Uterus (tissue), 4 donors: ENCODE measurements at places on chromosomes 1 and 21. TPM values are rescaled to one million over a fixed set of nuclear protein-coding genes. Genes with fewer than 3 reads are reported as not detected.

DNM3 gene
- total RNA-seq, result 49.2 TPM

OPRD1 gene
- total RNA-seq, result not detected

ANKRD34A gene
- total RNA-seq, result 0.26 TPM

GBP7 gene
- total RNA-seq, result not detected

LCE1F gene
- not detected for total RNA-seq

DNA sequence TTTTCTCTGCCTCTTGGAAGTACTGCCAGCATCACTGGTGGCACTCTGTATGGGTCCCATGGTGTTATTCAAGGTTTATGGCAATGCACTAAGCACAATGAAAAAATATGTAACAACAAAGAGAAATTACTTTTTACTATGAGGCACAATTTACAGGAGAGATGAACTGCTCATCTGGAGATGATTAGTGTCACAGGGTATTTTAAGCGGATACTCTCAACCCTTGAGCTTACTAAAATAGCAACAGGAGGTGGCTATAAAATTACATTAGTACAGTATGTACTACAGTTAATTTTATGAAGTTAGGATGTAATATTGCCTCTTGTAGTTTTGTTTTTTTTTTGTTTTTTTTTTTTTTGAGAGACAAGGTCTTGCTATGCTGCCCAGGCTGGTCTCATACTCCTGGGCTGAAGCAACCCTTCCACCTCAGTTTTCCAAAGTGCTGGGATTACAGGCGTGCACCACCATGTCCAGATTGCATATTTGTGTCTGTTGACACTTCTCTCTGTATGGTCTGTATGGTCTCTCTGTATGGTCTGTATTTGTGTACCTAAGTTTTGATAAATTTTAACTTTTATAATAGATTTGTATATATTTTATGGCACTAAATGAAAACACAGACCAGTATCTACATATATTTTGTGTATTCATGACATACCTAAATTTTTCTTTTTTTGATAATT, 175.6 kb upstream of the HP1BP3 start:
- H3K36me3 ChIP-seq, result no peaks in the 10 kb centered on the region
- no peaks in the 10 kb centered on the region for H3K4me1 ChIP-seq
- no peak overlapping the region for H3K27ac ChIP-seq

DNA sequence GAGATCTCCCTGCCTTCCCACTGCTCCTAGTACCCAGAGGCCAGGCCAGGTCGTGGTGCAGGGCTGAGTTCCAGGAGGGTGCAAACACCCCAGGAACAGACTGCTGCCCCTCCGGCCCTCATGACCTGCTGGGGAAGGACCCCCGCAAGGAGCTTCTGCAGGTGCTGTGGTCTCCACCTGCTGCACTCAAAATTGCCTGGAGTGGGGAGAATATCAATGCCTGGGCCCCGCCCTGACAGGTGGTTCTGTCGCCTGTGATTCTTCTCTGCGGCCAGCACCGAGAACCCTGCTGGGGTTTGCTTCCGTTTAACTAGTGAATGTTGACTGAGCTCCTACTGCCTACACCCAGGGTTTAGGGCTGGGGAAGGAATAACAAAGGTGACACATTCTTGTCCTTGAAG, 2.1 kb upstream of the TFF3 start:
- no peak overlapping the region for H3K27ac ChIP-seq
- no peaks in the 10 kb centered on the region for H3K27me3 ChIP-seq
- H3K4me1 ChIP-seq, result no peaks in the 10 kb centered on the region
- DNase-seq, result no peak
- no peak overlapping the region for H3K4me3 ChIP-seq

GRCh38 chr1:42783092-42783491, 1.7 kb upstream of the TMEM269 start:
- H3K27ac ChIP-seq, result no peak overlapping the region
- no peak overlapping the region for H3K4me3 ChIP-seq
- H3K36me3 ChIP-seq, result no peaks in the 10 kb centered on the region
- H3K4me1 ChIP-seq, result no peaks in the 10 kb centered on the region
- no peak for DNase-seq
- H3K27me3 ChIP-seq, result no peaks in the 10 kb centered on the region

- H3K36me3 ChIP-seq, result no peaks in the 10 kb centered on the region
- H3K27ac ChIP-seq, result no peak overlapping the region
- no peaks in the 10 kb centered on the region for H3K27me3 ChIP-seq
- no peak for DNase-seq
These were observed 178.2 kb upstream of the CAMK1G start for GRCh38 chr1:209405183-209405814.

DNA sequence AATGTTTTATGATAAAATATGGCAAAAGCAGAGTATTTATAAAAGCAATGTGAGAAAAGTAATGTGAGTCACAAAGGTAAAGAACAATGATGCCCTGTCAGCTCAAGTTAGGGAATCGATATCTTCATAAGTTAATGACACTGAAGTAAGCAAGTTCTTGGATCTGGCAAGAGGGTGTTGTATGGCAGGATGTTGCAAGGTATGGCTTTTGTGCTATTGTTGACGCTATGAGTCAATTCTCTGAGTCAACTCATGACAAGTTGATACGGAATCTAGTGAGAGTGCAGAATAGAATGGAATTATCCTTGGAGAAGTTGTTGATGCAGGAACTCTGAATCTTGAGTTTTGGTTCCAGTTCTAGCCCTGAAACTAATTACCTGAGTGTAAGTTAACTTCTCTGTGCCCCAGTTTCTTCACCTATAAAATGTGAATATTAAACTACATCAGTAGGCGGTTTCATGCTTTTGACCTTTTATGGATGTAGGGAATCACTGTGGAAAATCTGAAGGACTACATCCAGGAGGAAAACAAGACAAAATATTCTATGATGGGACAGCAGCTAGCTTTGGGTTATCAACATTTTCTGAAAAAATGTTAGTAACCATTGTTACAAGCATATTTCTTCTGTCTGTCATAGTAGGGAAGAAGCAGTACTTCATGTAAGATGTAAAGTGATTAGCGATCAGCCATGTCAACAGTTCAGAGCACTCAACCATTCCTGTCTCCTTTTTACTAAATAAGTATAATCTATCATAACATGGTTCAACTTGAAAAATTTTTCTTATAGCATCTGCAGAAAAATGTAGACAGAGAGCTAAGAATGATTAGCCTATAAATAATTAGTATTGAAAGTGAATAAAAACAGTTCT, 96.9 kb downstream of the ATP6V1G3 start:
- DNase-seq, result no peak
- H3K36me3 ChIP-seq, result no peaks in the 10 kb centered on the region
- no peaks in the 10 kb centered on the region for H3K27me3 ChIP-seq
- no peak overlapping the region for H3K4me3 ChIP-seq
- no peaks in the 10 kb centered on the region for H3K4me1 ChIP-seq
- H3K27ac ChIP-seq, result no peak overlapping the region

GRCh38 chr1:167221738-167222610, 1.3 kb downstream of the POU2F1 start:
- H3K27me3 ChIP-seq, result no peaks in the 10 kb centered on the region
- no peaks in the 10 kb centered on the region for H3K4me1 ChIP-seq
- H3K27ac ChIP-seq, result peak overlapping the region; percentile 93

- DNase-seq, result no peak
- H3K4me1 ChIP-seq, result peaks cover under 1% of the 10 kb centered on the region
- no peaks in the 10 kb centered on the region for H3K27me3 ChIP-seq
- H3K27ac ChIP-seq, result no peak overlapping the region
- H3K36me3 ChIP-seq, result no peaks in the 10 kb centered on the region
- H3K4me3 ChIP-seq, result no peak overlapping the region
These were observed 34.9 kb downstream of the DNAJC11 start for GRCh38 chr1:6666696-6667095.

DNA sequence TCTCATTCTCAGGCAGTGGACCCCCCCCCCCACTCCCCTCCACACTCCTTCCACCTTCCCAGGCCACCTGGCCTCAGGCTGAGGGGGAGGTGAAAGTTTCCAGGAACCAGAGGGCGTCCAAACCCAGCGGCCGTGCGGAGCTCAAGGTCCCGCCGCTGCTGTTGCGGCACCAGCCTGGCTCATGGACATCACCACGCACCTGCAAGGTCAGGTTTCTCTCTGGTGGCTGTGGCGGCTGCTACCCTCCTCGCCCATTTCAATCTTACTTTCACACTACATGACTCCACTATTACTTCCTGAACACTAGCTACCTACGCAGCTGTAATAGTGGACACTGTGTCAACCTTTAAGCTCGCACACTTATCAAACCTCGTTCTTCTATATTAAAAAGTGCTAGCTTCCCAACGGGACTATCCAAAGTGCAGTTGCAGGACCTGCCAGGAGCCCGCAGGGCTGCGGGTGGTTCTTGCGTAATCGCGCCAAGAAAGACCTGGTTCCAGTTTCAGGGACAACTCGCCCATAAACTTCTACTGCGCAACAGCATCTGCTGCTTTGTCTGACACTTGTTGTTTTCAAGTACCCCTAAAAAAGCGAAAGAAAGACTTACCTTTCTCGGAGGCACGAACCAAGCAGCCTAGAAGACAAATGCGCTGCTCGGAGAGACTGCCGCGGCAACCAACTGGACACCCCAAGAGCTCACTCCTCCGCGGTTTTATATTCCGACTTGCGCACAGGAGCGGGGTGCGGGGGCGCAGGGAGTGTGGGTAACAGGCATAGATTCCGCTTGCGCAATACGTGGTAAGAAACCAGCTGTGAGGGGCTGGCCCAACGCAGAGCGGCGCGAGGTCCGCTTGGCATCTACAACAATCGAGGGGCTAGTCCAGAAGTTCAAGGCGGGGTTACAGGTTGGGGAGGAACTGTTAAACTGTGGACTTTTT, at the start of gene DIRAS3:
TSS of gene DIRAS3 (minus strand) at position 687 of the 938 bp plus-strand sequence. CDS start 3,330 bp downstream, outside the sequence.
- H3K27me3 ChIP-seq, result no peaks in the 10 kb centered on the region
- H3K36me3 ChIP-seq, result no peaks in the 10 kb centered on the region
- no peak within 1 kb of the TSS for H3K27ac ChIP-seq

GRCh38 chr1:162372159-162373071, 4.2 kb downstream of the SPATA46 start:
- H3K36me3 ChIP-seq, result no peaks in the 10 kb centered on the region
- no peaks in the 10 kb centered on the region for H3K27me3 ChIP-seq
- no peak overlapping the region for H3K27ac ChIP-seq

DNA sequence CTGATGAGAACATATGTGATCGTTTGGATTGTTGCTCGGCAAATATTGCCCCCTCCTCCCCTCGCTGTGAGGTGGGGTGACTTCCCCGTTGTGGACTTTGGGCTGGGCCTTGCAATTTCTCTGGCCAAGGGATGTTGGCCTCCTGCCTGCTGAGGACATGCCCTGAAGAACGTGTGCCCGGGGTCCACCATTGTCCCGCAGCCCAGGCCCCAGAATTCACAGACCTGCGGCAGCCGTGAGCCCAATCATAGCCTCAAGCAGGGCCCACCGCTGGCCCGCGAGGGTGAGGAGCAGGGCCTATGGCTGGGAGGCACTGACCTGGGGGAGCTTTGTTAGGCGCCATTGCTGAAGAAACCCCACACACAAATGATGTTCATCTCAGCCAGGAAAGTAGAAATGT, 58.3 kb upstream of the ACTRT2 start:
- H3K4me1 ChIP-seq, result no peaks in the 10 kb centered on the region
- H3K27ac ChIP-seq, result no peak overlapping the region
- DNase-seq, result no peak
- no peaks in the 10 kb centered on the region for H3K27me3 ChIP-seq
- no peaks in the 10 kb centered on the region for H3K36me3 ChIP-seq
- H3K4me3 ChIP-seq, result no peak overlapping the region

GRCh38 chr1:224408294-224408590, 26.4 kb downstream of the WDR26 start:
- H3K36me3 ChIP-seq, result no peaks in the 10 kb centered on the region
- no peak overlapping the region for H3K27ac ChIP-seq
- no peak overlapping the region for H3K4me3 ChIP-seq
- no peaks in the 10 kb centered on the region for H3K27me3 ChIP-seq
- DNase-seq, result no peak

DNA sequence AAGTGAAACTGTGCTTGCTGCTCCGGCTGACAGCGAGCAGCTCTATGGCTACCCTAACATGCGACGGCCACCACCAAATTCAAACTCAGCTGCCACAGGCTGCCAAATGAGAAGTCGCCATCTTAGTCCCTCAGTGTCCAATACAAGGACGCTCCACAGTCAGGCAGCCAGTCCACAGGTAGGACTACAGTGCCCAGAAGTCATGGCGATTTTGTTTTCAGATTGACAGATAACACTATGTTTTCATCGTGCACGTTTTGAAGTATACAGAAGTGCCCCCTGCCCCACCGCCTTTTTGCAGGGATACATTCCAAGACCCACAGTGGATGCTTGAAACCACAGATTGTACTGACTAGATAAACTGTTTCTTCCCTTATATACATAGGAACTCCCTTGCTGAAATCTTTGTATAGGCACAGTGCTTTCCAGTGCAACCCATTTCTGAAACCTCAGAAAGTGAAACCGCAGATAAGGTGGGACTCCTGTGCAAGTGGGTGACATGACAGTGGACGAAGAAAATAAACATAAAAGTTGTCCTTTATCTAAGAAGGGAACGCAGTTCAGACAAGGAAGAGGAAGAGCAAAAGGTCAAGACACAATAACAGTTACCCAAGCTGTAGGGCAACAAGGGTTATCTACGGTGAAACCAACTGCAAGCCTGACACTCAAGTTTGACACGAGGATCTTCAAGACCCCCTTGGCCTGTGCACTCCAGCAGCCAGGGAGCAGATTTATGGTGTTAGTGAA, 52.2 kb downstream of the STX6 start:
- H3K4me3 ChIP-seq, result no peak overlapping the region
- H3K27me3 ChIP-seq, result no peaks in the 10 kb centered on the region
- H3K36me3 ChIP-seq, result no peaks in the 10 kb centered on the region
- no peak for DNase-seq
- H3K4me1 ChIP-seq, result no peaks in the 10 kb centered on the region

- DNase-seq, result no peak
- no peak overlapping the region for H3K4me3 ChIP-seq
- H3K4me1 ChIP-seq, result no peaks in the 10 kb centered on the region
- no peaks in the 10 kb centered on the region for H3K36me3 ChIP-seq
- H3K27me3 ChIP-seq, result no peaks in the 10 kb centered on the region
These were observed 11.6 kb upstream of the GOLPH3L start for GRCh38 chr1:150708595-150708994.

DNA sequence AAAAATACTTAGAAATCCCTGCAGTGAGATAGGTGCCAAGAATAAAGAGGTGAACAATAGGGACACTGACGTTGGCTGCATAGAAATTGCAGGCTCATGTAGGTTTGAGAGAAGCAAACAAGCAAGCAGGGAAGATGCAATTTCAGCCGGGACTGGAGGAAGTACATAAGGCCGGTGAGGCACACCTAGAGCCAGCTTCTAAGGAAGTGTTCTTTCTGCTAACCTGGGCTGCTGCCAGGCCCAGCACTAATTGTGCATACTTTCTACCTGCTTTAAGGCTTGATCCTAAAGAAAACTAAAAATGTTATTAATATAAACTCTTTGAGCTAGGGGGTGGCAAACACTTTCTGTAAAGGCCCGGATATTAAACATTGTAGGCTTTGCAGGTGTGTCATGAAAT, 71.0 kb downstream of the LMO4 start:
- no peak overlapping the region for H3K4me3 ChIP-seq
- H3K4me1 ChIP-seq, result no peaks in the 10 kb centered on the region
- H3K27ac ChIP-seq, result no peak overlapping the region
